ENCODE measurements at places on chromosomes 16 and 17. TPM values are rescaled to one million over a fixed set of nuclear protein-coding genes. Genes with fewer than 3 reads are reported as not detected.

The PDP2 gene
- total RNA-seq, result 11.4 TPM

The NOG gene
- total RNA-seq, result 2.0 TPM

The CDH11 gene
- total RNA-seq, result 880 TPM

The MYH1 gene
- not detected for total RNA-seq

The GDPD1 gene
- 0.98 TPM for total RNA-seq

The ELMO3 gene
- 0.76 TPM for total RNA-seq

The PIMREG gene
- total RNA-seq, result 15.2 TPM

The KRT33B gene
- not detected for total RNA-seq

The NME1 gene
- 55.6 TPM for total RNA-seq

The LPCAT2 gene
- 16.2 TPM for total RNA-seq

The SLC9A5 gene
- total RNA-seq, result 3.4 TPM

The SMPD3 gene
- total RNA-seq, result 0.07 TPM

The ITGA2B gene
- 0.30 TPM for total RNA-seq

The KRTAP3-1 gene
- total RNA-seq, result not detected

The KIF2B gene
- not detected for total RNA-seq

The RUNDC3A gene
- total RNA-seq, result 0.20 TPM

The HAGHL gene
- total RNA-seq, result 23.7 TPM

The GFAP gene
- 0.59 TPM for total RNA-seq

The CD300LF gene
- total RNA-seq, result not detected

The RBL2 gene
- 57.7 TPM for total RNA-seq

The MMP25 gene
- total RNA-seq, result not detected

The EFCAB13 gene
- 5.1 TPM for total RNA-seq

The FN3K gene
- 14.3 TPM for total RNA-seq

The PLCG2 gene
- total RNA-seq, result 0.07 TPM

The MRPL45 gene
- total RNA-seq, result 20.5 TPM

The CIITA gene
- 1.1 TPM for total RNA-seq

The XYLT2 gene
- total RNA-seq, result 98.2 TPM

The OR4D1 gene
- total RNA-seq, result not detected

The ABCA9 gene
- total RNA-seq, result 12.0 TPM

The TP53TG3F gene
- not detected for total RNA-seq

The B4GALNT2 gene
- total RNA-seq, result 2.8 TPM
